Stimulated activated CD4-positive, alpha-beta T cell treated with anti-CD3 and anti-CD28 coated beads, Interleukin-2, amount 100 ng/mL, for 24 hours (primary cell): ENCODE measurements at places on chromosomes 4 and X.

GRCh38 chrX:42247241-42247640, 323.9 kb upstream of the CASK start:
- DNase-seq, result no peak

- no peak for DNase-seq
Measured at GRCh38 chr4:72275381-72275780, 243.6 kb downstream of the NPFFR2 start.

DNA sequence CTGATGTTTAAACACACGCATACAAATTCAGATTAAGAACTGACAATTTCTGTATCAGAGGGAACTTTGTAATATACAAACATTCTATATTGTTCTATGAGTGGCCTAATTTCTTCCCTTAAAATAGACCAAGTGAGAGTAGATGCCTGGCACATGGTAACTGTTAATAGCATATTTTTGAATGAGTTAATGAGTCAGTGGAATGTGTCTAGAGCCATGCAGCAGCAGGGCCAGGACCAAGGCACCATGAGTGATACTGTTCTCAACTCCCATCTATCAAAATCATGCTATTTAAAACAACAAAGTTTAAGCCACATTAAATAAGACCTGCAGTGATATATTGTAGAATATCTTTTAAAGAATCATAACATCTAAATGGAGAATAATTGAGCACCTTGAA, 98.3 kb downstream of the ARHGAP24 start:
- no peak for DNase-seq

DNA sequence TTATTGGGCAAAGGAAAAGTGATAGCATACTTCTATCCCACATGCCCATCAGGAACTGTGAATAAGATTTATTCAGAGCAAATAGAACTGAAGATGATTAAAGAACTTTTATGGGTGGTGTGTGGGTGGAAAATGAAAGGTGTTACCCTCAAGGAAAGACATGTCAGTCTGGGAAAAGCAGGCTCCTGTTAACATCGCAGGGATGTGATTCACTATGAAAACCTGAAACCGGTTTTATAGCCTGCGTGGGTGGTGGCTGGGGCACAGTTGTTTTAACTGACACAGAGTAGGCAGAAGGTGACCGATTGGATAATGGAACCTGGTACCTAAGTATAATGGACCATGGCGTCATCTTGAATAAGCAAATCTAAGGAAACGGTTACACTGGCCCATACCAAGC, 61.3 kb upstream of the CASK start:
- no peak for DNase-seq

- DNase-seq, result no peak
Measured at GRCh38 chrX:71991164-71991563, 80.5 kb downstream of the NHSL2 start.
